NCI-H2081 treated with DMSO at 0.1 percent for 48 hours (cell line): ENCODE measurements at places on chromosomes 6 and 20.

DNA sequence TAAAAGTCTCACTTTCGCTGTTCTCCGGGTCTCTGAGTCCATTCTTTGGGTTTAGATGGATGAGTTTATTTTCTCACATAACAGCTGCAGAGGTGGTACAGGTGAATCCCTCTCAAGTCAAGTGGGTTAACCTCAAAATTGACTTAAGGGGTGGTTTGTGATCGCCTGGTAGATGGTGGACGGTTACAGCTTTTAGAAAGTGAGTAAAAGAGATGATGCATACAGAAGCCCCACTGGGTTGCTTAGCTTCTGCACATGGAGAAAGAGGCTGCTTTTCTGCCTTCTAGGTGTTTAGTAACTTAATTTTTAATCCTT is 146.7 kb downstream of the TRIM27 start:
- DNase-seq: no peak

DNA sequence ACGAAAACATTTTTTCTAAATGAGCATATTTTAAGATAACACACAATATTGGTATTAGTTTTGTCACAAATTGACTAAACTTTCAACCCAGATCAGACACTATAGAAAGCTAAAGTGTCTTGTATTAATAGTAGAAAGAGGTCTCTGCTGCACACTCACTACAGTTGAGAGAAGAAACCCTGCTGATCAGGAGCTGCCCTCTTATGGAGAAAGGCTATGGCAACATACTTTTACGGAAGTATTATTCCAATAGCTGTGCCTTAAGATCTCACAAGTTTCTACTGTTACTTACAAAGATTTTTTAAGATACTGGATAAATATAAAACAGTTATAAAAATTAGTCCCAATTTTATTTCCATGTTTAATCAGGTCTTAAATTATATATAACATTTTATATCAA is 155.7 kb downstream of the RIMS1 start:
- no peak for DNase-seq

DNA sequence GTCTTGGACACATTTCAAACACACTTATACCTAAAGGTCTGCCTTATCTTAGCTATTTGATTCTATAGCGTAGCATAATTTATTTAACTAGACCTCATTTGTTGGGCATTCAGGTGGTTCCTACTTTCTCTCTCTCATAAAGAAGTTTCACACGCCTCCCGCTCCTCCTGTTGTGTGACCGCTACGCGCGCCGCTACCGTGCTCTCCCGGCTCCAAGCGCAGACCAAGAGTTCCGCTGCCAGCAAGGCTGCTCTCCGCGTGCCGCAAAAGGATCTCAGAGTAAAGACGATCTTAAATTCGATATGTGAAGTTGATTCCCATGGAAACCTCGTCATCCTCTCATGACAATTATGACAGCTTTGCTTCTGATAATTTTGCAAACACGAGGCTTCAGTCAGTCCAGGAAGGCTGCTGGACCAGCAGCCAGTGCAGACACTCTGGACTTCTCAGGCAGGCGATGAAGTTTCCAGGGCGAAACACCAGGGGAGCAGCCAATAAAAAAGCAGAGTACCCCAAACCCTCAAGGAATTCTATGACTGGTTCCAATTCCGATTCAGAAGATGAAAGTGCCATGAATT is 20.4 kb downstream of the PRSS16 start:
- DNase-seq: no peak

GRCh38 chr6:129623008-129623732 is 86.8 kb downstream of the ARHGAP18 start:
- DNase-seq: no peak

DNA sequence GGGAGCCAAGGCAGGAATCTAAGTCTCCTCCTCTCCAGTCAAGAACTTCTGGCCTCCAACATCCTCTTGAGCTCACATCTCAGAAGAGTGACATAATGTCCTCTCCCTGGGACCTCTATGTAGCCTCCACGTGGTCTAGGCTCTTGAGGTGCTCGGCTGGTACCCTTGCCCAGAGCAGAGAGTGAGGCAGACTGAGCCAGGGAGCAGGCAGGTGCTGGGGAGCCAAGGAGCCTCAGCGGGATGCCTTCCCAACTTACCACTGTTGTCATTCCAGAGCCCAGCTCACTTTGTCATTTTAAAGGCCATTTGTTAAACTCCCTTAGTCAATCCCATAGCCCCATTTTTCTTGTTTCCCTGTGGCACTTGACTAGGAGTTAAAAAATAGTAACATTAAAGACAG is 52.1 kb upstream of the DUSP22 start:
- DNase-seq: no peak
